Activated gamma-delta T cell treated with anti-CD3 and anti-CD28 coated beads, Interleukin-2, amount 50 U/mL, for 16 hours (primary cell): ENCODE measurements at places on chromosomes 2 and 18.

DNA sequence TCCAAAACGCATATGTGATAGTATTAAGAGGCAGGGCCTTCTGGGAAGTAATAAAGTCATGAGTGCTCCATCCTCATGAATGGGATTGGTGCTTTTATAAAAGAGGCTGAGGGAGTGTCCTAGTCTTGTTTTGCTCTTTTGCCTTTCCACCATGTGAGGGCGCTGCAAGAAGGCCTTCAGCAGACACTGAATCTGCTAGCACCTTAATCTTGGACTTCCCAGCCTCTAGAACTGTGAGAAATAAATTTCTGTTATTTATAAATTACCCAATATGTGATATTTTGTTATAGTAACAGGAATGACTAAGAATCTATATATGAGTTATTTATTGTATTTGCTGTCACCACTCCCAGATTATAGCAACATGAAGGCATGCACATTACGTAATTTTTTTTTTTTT, 63.5 kb downstream of the PLA2R1 start:
- no peak for DNase-seq

- no peak for DNase-seq
Measured at GRCh38 chr2:70673041-70673647, 94.9 kb downstream of the ADD2 start.

DNA sequence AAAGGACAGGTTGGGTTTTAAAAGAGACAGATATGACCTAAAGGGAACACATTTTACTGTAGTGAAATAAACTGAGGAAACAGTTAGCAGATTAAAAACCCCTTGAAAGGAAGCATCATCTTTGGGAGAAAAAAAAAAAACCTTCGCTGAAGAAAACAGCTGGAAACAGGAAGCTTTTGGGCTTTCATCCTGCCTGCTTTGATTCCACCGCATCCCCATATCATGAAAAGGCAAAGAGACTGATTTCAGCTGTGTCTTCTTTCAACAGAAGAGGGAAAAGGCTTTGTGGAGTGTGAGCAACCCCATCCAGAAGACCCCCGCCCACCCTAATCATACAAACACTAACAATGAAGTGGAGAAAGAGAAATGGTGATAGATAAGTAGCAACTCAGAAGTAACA, 86.4 kb downstream of the TCF4 start:
- DNase-seq = no peak

GRCh38 chr2:179340678-179341077, 76.0 kb upstream of the SESTD1 start:
- DNase-seq = no peak

DNA sequence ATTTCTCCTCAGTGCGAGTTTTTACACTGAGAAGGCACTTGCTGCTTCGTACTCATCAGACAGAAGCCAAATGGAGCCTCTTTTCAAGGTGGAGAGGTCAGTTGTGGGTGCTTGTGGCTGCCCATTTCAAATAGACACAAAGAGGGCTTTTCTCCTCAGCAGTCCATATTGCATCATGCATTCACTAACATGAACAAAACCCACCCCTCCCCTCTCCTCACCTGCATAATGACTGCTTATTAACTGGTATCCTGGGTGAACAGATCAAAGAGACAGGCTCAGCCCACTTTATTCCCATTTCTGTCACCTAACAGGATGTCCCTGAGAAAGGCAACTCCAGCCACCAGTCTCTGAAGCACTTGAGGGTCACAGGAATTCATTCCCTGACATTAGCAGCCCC, 28.9 kb downstream of the KLF7 start:
- DNase-seq = no peak

GRCh38 chr2:171595896-171596295, 73.6 kb downstream of the CYBRD1 start:
- no peak for DNase-seq

- peak; percentile 45 for DNase-seq
Measured at GRCh38 chr2:127080226-127080937, 26.6 kb downstream of the BIN1 start.

- DNase-seq = no peak
Measured at GRCh38 chr2:182763311-182763912, 47.4 kb downstream of the DNAJC10 start.

DNA sequence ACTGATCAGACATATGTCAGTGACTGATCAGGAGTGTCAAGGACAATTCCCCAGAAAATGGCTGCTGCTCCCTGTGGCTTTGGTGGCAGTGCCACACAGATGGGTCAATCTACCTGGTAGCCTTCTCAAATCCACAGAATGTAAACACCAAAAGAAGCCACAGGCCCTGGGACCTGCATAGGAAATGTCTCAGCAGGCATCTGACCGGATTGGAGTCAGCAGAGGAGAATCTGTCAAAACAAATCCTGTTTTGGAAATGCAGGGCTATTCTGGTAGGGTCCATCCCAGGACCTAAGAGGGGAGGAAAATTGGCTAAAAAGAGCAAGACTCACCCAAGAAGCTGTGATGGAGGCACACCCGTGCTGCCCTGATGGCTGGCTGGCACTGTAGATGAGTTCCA, 189.7 kb downstream of the TMEM247 start:
- DNase-seq = no peak

DNA sequence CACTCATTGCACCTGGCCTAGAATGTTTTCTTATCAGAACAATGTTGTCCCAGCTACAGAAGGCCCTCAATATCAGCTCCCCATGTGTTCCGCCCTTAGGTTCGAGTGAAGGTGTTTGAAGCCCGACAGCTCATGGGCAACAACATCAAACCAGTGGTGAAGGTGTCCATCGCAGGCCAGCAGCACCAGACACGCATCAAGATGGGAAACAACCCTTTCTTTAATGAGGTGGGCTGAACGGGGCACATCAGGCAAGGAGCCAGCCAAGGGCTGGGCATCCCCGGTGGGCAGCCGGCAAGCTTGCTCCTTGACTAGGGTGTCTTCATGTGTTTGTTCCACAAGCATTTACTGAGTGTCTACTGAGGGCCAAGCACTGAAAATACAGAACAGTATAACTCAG, 9.2 kb downstream of the FER1L5 start:
- no peak for DNase-seq

GRCh38 chr18:54257015-54257414, 12.3 kb upstream of the POLI start:
- no peak for DNase-seq

GRCh38 chr2:134845719-134846118, 7.3 kb downstream of the ACMSD start:
- no peak for DNase-seq

DNA sequence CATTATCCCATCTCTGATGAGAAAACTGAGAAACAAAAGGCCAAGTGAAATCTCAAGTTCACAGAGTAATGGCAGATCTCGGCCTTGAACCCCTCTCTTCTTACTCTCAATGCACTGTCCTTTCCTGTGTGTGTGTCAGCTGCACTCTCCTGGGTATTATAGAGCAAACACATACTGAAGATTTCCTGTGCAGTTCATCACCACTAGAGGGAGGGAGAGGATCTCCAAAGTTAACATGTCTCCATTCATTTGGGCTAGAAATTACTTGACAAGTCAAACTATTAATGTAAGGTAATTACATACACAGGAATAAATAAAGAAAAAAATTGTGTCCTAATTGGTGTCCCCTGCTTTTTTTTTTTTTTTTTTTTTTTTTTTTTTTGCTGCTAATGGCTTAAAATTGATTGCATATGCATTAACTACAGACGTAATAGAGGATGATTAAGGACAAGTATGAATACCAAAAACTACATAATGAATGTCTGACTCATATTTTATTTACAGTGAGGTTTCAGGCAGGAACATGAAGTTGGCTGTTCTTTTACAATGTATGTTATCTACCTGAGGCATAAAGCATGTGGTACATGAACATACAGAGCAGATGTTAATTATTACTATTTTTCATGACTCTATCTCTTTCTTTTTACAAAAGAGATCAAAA, 269.2 kb downstream of the NYAP2 start:
- DNase-seq = no peak

DNA sequence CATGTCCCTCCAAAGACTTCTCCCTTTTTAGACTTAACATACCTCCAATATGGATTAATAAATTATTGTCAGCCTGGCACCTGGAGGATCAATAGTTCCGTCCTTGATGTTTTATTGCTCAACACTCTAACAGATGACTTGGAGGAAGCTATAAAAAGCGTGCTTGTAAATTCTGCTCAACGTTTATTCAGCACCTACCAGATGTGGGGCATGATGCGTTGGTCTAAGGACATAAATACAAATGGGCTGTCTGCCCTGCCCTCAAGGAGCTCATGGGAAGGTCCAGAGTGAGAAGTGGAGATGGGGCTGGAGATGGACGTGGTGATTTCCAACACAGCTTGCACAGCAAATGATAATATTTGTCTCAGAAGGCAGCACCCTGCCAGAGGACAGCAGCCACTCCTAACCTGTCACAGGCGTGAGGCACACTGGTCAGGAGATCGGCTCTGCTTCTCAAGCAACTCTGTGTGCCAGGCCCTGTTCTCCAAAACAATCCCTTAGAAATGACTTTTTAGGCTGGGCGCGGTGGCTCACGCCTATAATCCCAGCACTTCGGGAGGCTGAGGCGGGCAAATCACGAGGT, 25.5 kb upstream of the ZCCHC2 start:
- DNase-seq = no peak

- DNase-seq = no peak
Measured at GRCh38 chr2:127154396-127154795, 47.4 kb upstream of the BIN1 start.

DNA sequence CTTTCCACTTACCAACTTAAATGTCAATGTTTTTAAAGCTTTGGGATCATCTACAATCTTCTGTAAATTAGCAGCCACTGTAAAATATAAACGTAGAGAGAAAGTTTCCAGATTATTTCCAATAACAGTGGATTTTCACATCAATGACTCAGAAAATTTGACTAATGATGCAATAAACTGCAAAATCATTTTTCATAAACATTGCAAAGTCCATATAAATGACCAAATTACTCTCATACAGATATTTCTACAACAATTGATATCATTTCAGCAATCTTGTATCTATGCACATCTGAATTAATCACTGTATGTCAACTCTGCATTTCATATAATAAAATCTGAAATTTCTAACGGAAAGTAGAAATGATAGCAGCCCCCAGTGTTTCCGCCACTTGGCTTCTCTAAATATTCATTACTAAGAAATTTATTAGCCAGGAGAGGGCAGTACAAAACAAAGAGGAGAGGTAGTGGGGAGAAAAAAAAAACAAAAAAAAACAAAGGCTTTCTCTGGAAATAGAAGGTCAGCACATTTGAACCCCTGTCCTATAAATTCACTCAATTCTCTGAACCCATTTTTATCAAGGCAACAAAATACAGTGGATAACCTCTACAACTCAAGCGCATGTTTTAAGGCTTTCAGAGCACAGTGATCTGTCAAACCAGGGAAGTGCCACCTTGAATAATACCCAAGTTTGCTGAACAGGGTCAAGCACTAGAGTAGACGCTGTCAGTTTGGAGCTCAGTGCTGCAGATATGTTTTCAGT, 282.6 kb downstream of the STK39 start:
- DNase-seq = no peak

DNA sequence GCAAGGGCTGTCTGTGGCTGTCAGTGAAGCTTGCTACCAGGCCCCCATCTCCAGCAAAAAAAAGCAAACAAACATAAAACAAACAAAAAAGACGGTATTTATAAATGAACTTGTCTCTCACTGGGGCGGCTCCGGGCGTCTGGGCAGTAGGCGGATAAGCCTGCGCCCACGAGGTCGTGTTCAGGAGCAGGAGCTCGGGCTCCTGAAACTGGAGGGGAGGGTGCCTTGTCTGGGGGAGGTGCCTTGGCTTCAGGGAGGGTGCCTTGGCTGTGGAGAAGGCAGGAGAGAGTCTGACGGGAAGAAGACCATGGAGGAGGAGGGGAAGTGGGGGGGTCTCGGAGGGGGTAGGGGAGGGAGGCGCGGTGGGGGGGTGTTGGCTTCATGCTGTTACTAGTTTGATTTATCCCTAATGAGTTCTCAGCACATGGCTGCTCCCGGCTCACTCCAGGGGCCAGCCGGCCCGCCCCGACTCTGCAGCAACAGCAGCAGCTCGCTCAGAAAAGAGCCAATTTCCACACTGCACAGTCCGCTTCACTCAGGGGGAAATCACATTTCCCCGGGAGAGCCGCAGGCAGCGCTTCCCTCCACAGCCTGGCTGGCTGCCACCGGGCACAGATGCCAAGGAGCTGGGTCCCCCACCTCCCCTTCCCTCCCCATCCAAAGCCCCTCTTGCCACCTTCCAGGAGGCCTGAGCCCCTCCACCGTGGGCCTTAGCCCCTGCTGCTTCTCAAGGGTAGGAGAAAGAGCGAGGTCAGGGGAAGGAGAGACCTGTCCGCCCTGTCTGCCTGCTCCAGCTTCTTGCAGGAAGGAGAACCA, 38.7 kb downstream of the PSD4 start:
- DNase-seq = no peak

DNA sequence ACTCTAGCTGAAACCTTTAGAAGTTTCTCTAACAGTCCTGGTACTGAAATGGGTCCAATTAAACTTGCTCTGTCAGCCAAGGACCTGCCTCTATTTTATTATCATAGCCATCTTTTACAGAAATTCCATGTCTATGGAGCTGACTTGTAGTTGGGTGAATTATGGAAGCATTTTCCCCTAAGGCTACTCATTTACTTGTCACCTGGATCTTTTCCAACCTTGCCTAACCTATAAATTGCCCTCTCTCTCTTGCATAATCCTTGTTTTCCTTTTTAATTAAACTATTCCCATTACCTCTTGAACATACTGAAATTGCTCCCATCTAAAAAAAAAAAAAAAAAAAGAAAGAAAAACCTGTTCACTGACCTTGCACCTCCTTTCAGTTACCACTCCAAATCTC, 74.6 kb upstream of the DOK6 start:
- no peak for DNase-seq

DNA sequence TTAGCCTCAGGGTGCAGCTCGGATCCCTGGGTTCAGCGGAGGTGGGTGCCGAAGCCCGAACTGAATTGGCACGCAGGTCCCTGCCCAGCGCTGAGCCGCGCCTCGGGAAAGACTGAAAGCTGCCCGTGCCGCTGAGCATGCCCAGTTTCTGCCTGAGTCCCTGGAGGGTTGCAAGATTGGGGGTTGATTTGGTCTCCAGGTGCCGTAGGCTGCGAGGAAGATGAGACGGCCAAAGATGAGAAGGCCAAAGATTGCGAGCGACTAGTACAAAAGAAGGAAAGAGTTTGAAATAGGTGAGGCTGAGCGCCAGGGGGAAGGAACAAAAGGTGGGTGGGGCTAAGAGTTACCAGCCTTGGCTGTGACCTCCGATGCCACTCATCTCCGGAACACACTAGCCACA, 852 bp upstream of the KCNH7 start:
- no peak for DNase-seq

DNA sequence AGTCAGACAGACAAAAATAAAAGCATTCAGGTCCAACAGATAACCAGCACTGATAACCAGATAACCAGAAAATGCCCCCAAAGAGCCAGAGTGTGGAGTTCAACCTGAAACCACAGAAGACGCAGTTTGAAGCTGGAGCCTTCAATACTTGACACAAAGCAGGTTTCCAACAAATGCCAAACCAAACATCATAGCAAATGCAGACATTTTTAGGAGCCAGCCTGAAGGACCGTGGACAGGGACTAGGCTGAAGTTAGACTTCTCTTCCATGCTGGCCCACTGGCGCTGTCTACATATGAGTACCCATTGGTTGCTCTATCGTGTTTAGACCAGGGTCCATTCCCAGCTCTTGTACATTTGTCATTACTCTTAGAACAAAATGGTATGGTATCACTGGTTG, 9.9 kb downstream of the COLEC12 start:
- DNase-seq = no peak

- no peak for DNase-seq
Measured at GRCh38 chr2:205852457-205852856, 170.2 kb downstream of the NRP2 start.

GRCh38 chr2:120656273-120656950, 79.3 kb upstream of the GLI2 start:
- DNase-seq = no peak
